ENCODE measurements at places on chromosomes 2 and 18.

DNA sequence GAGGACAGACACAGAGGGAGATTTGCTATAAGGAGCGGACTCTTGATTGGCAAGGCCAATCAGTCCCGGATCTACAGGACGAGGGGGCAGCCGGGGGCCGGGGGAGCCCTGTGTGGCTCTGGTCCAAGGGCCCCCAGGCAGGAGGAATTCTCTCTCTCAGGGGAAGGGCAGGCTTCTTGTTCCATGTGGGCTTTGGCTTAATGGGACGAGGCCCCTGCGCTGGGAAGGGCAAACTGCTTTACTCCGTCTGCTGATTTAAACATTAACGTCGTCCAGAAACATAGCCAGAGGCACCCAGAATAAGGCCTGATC lies 75.9 kb downstream of the TMEM18 start:
- DNase-seq = no peak

DNA sequence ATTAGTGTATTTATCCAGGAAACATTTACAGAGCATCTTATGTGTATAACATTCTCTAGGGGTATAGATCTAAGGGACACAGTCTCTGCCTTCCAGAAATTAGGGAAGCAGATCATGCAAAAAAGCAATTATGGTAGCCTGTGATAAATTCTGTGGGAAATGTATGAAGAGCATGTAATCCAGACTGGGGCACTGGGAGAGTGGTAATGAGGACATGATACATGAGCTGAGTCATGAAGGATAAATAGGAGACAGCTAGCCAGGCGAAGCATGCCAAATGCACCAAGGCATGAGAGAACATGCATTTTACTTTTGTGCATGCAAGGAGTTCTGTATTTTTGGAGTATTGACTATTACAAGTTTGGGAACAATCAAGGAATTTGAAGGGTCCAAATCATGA lies 8.9 kb upstream of the RPRM start:
- no peak for DNase-seq

GRCh38 chr2:241925277-241925676 lies 55.7 kb downstream of the RTP5 start:
- DNase-seq = no peak

DNA sequence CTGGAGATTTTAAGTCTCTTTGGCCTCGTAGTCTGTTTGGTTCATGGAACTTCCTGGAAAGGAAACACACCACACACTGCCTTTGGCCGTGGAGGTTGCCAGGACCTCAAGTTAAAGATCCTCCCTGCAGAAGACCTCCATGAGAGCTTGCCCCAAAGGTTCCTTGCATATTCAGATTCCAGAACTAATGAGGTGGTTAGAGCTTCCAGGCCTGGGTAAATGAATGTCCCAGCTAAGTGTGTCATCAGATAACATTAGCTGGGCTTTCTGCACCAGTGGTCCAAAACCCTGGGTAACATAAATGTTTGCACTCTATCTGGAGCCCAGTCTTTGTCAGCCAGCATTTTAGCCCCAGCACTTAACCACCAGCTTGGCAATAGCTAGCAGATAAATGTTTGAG lies 122.1 kb upstream of the EML6 start:
- no peak for DNase-seq

DNA sequence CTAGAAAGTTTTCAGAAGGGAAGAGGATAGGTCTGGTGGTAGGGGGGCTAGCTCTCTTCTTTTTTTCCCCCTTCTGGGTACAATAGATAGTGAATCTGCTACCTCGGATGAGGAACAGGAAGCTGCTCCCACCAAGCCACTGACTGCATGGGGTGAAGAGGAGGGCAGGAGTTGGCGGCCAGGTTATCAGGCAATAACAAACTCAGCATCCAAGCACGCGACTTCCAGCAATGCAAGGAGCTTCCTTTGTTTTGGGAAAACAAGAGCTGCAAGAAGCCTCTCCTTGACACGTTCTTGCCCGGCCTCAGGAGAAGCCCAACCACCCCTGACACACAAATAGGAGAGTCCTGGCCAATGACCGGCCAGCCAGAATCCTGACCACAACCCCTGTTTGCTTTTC lies 32.2 kb downstream of the NHEJ1 start:
- DNase-seq = no peak

GRCh38 chr18:25177631-25178030 lies 174.3 kb downstream of the ZNF521 start:
- no peak for DNase-seq

DNA sequence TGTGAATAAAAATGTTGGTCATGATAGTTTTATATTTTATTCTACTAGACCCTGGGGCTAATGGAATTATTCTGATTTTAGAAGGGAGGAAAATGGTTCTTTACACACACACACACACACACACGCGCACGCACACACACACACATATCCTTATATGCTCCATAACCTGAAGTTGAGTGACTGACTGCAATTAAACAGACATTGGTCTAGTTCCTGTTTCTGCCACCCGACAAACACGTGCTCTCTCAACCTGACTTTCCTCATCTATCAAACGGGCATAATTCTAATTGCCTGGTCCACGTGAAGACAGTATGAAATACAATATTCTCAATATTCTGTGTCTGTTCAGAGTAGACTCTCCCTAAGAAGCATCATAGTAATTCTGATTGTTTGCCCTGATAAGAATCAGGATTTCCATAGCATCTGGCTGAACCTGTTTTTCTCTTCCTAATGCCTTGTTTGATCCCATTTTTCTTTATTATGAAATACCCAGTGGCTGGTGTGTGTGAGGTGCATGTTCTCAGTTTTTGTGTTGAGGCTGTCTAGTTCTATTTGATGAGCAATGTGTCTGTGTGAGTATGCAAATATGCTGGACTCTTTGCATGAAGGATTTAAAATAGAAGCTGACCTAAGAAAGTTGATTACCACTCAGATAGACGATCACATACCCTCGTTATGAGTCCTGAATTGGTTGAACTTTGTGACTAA lies 51.0 kb downstream of the SETBP1 start:
- no peak for DNase-seq

- DNase-seq = no peak
Measured at GRCh38 chr2:198137733-198138132, 333.3 kb downstream of the PLCL1 start.

- DNase-seq = no peak
Measured at GRCh38 chr2:69933254-69933828, 18.4 kb downstream of the MXD1 start.

DNA sequence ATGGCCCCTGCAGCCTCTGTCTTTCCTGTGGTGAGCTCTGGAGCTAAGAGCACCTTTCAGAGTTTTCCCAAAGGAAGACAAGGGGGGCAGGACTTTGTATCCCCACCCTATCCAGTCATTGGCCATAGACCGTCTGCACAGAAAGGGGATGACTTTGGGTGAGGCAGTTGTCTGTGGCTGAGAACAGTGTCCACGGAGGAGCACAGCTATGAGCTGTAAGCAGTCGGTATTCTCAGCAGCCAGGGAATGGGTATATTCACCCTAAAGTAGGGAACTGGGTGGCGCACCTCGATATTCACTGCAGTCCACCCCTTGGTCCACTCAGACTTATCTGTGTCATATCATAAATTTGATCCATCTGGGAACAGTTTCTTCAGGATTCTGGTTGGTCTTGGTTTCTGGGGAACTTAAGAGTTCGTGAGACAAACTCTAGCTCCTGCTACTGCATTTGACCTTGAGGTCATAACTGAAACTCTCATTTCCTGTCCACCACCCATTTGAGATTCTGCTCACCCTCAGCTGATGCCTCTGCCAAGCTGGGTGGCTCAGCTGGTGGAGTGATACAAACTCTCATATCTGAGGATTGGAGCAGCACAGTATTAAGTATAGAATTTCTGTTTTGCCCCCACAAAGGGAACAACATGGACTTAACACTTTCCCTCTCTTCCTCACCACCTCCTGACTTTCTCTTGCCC lies 45.2 kb upstream of the SCG2 start:
- no peak for DNase-seq

- no peak for DNase-seq
Measured at GRCh38 chr2:218065239-218066006, 3.6 kb upstream of the RUFY4 start.

GRCh38 chr2:215811003-215811402 lies 202.3 kb downstream of the MREG start:
- DNase-seq = no peak

DNA sequence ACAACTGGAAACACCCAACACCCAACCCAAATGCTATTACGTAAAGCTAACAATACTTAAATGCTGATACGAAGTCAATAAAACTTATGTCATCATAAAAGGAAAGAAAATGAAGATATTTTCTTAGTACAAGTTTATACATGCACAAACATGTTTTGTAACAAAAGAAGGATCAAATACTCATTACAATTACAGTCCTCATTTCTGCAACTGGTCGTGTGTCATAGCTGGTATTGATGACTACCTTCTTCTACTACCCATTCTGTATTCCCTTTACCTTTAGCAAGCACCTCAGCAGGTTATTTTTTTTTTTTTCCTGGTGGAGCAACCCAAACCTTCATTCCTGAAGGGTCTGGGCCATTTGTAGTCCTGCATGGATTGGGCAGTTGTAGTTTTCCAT lies 1298.5 kb downstream of the SUCLG1 start:
- no peak for DNase-seq

GRCh38 chr2:202121532-202122162 lies 48.6 kb downstream of the KIAA2012 start:
- DNase-seq = no peak

GRCh38 chr2:63050334-63051041 lies at the start of gene OTX1:
Gene OTX1 (plus strand): TSS chr2:63050830. CDS start chr2:63052991, 2,161 bp downstream.
- DNase-seq = no peak

GRCh38 chr2:171554991-171555615 lies 32.8 kb downstream of the CYBRD1 start:
- DNase-seq = no peak

DNA sequence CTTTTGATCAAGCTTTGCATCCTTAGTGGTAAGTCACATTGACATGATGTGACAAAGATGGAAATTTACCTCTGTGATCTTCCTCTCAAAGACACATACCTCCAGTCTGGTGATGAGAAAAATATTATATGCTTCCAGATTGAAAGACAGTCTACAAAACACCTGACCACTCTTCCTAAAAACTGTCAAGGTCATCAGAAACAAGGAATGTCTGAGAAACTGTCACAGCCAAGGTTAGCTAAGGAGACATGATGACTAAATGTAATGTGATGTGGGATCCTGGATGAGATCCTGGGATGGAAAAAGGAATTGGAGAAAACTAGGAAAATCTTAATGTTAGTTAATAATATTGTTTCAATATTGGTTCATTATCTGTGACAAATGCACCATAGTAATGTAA lies 226.6 kb upstream of the ST6GAL2 start:
- no peak for DNase-seq

DNA sequence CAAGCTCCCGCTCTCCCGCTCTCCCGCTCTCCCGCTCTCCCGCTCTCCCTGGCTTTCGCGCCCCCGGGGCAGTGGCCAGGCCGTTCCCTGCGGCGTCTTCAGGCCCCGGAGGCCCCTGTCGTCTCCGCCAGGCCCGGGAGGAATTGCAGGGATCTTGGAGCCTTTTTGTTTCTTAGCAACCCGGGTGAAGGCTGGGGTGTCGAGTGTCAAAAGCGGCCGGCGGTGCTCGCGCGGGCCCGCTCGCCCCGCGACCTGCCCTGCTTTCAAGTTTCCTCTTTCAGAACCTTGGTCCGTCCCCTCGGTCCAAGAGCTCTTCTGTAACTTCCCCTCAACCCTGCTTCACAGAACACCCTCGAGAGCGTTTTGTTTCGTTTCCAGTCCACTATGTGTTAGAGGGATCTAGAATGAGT lies 1.4 kb downstream of the RNF138 start:
- no peak for DNase-seq

- no peak for DNase-seq
Measured at GRCh38 chr2:199259671-199260070, 198.1 kb downstream of the SATB2 start.

- DNase-seq = no peak
Measured at GRCh38 chr2:131493199-131493968, 1.2 kb upstream of the MZT2A start.

- DNase-seq = no peak
Measured at GRCh38 chr2:28415010-28415409, 22.4 kb downstream of the FOSL2 start.

GRCh38 chr2:10504370-10504993 lies 56.4 kb upstream of the ODC1 start:
- no peak for DNase-seq

- DNase-seq = no peak
Measured at GRCh38 chr2:223058952-223059716, 7.1 kb downstream of the KCNE4 start.

GRCh38 chr2:223601018-223601417 lies 1.1 kb downstream of the SCG2 start:
- no peak for DNase-seq

GRCh38 chr2:29001806-29002205 lies 20.7 kb downstream of the TOGARAM2 start:
- no peak for DNase-seq

DNA sequence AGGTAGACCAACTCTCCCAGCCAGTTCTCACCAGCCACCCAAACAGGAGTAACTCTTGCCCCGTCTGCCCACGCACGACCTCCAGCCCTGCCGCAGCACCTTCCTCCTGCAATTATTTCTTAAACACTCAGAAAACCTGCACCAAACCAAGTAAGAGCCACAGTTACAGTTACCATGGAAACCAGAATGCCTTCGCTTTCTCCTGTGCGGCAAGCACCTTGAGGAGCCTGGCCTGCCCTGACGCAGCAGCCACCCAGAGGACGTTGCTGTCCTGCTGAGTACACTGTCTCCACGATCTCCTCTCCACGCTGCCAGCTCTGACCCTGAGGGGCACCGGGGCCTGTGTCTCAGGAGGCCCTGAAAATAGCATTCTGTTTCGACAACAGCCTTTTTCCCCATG lies 94.3 kb upstream of the SMIM21 start:
- DNase-seq = no peak

DNA sequence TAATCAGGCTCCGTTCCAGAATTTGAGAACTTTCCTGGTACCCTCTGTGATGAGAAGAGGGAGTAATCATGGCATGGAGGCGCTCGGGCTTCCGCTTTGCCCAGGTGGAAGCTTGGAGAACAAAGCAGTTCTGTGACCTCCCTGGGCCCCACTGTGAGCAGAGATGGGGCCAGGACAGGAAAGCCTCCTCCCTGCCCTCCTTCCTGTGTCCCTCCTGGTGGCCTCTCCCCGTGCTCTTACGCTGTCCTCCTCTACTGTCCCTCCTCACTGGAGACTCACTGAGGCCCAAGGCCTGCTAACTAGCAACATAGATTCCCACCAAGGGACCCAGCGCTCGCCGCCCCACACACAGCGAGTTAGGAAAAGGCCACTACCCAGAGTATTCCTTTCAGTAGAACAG lies 119.8 kb downstream of the MAPK4 start:
- DNase-seq = no peak

DNA sequence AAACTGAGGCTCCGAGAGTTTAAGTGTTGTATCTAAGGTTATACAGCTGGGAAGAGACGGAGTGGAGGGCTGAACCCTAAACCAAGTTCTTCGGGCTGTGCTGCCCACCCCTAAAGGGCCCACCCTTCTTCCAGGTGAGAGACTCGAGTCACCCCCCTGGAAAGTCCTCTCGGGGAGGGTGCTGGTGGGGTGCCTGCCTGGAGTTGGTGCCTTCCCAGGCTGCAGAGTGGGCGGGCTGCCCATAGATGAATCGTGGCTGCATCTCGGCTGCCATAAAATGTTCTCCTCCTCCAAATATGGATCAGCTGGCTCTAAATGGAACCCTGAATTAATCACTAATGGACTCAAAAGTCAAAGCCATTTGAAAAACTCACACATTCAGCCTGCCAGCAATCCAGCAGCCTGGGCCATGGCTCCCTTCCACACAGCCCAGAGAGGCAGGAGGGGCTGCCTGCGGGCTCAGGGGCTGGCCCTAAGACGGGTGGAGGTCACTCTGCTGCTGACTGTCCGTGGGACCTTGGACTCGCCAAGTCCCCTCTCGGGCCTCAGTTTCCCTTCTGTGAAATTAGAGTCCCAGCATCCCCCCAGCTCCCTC lies 7.7 kb downstream of the CIB4 start:
- DNase-seq = no peak

All from stimulated activated CD8-positive, alpha-beta memory T cell treated with anti-CD3 and anti-CD28 coated beads, Interleukin-7, amount 100 ng/mL, for 1 hour (primary cell).